Fibroblast of upper back skin (primary cell): ENCODE measurements at places on chromosomes 2 and 18.

- DNase-seq: no peak
Measured at GRCh38 chr2:21773168-21773567, 649.4 kb downstream of the TDRD15 start.

GRCh38 chr18:74951165-74951760 is 257.7 kb downstream of the PTGR3 start:
- peak; percentile 58 for DNase-seq

DNA sequence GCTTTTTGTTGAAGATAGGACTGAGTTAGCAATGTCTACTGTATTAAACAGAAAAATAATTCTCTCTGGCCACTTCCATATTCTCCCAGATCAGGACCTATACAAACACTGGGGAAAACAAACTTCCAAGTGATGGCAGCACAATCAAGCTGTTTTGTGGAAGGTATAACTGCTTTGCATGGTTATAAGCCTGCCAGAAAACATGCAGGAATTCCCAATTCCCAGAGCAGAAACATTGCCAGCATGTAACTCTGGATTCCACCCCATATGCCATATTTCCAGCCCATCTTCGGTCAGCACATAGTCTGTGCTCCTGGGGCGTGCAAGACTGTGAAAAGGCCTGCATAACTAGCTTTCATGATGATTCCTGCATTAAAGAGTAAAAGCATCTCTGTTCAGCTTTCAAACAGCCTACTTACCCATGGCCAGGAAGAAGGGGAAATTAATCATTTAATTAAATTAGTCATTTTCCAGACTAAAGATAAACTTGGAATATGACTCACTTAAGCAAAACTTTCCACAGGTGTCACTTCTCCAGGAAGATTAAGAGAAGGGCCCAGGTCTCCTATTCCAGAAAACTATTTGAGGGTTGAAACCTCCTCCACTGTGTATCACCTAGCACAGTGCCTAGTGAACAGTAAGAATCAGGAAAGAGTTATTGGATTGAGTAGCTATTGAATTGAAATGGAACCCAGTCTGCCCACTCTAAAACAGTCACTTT is 280.5 kb downstream of the NRXN1 start:
- DNase-seq: peak; percentile 56

- DNase-seq: peak; percentile 61
Measured at GRCh38 chr18:8468921-8469335, 140.3 kb upstream of the RAB12 start.

DNA sequence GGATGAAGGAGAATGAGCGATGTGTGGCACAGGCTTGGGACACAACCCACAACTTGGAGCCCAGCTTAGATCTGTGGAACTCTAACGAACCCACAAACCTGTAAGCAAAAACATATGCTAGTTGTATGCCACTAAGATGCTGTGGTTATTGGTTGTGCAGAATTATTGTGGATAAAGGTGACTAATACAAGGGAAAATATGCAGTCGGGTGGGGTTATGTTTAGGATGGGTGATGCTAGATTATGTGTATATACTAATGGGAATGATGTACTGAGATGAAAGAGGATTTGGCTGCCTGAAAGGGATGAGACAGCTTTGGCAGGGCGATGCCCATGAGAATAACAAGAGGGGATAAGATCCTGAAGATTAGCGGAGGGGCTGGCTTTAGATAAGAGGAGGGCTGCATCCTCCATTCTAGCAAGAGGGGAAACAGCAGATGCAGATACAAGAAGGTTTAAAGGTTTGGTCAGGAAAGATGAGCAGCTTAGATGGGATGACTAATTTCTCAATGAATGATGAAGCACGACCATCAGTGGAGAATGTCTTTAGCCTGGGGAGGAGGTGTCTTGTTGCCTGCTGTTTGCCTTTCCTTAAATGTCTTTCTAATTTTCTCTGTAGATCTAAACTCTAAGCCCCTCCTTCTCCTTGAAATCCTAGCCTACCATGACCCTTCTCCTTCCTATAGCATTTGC is 49.6 kb downstream of the GALNT14 start:
- DNase-seq: peak; percentile 40

DNA sequence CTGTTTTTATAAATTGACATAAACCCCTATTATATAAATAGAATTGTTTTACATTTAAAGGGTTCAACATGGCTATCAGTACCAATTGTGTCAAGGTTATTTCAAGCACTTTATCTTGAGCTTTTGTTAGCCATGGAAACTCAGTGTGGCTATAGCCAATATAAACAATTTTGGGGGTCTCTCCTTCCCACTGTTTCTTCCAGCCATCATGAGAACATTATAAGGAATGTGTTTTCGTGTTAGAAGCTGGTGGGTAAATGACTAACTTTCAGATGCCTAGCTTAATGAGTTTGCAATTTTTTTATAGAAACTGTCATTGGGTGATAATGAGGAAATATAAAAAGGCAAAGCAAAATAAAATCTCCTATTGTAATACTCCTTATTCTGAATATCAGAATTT is 153.5 kb upstream of the FOSL2 start:
- DNase-seq: no peak

GRCh38 chr2:175854129-175854528 is 147.9 kb downstream of the LNPK start:
- no peak for DNase-seq

DNA sequence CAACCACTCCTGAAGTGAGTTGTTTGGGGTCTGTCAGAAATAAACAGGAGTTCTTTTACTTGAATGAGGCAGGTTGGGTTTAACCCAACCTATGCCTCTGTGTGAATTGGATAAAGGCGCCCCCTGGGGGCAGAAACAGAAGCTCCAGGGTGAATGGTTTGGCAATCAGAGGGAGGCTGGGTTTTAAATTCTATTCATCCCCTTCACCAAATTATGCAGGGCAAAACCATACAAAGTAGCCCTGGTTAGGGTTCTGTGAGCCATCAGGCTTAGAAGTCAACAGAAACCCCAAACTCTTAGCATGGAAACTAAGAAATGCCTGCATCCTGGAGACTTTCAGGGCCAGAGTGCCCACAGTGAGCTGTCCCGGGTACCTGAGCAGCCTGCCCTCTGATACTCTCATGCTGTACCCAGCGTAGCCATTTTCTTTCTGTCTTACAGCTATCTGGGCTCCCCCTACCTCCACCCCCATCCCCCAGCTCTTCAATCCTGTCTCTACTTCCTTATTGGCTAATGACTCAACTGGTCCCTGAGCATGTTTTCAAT is 241.5 kb downstream of the ICOS start:
- no peak for DNase-seq

DNA sequence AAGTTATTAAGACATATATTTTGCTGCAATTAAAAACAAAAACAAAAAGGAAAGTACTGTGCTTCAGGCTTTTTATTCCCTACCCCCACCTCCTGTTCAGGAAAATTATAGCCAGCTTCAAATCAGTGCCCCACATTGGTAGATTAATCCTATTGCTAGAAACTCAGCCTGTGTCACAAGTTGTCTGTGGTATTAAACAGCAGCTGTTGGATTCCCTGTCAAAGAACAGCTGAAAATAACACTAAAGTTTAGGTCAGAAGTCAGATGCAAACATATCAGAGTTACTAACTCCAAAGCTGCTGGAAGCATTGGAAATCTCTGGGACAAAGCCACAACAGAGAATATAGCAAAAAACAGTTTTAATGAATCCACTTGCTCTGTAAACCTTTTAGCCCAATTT is 818 bp upstream of the CCDC141 start:
- no peak for DNase-seq
